ENCODE measurements at places on chromosomes 4 and X.
A peak's percentile ranks its signal among the peaks of the same experiment; 100 is the strongest.

GRCh38 chr4:4937926-4938325 lies 78.5 kb downstream of the MSX1 start:
- no peaks in the 10 kb centered on the region for H3K36me3 ChIP-seq
- no peak overlapping the region for H3K27ac ChIP-seq
- H3K4me3 ChIP-seq = no peak overlapping the region
- no peak for DNase-seq
- H3K27me3 ChIP-seq = no peaks in the 10 kb centered on the region

DNA sequence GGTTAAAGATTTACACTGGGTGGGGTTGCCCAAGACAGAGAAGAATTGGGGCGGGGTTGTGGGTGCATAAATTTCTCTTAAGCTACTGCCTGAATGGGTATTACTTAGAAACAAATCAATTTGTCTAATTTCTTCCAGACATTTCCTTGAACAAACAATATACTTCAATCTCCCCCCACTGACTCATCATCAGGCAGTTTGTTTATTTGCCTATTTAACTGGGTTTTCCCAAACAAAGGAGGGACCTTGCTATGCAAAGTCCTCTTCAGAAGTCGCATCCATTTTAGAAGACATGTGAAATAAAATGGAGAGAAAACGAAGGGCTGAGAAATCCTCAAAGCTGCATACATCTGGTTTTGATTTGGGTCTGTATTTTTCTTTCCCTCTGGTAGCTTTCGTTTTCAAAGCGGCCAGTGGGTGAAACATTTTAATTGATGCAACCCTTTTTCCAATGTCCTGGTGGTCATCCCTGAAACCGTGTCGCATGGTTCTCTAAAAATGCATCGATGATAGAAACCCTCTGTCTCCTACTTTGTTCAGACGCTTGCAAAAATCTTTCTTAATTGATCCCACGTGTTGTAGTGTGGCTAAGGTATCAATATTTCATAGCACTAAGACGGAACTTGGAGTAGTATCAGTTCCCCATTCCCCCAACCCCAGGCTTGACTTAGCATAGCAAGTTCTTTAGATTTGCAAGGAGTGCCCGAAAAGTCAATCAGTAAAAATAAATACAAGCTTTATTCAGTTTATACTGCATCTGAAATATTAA lies 115.1 kb upstream of the MXRA5 start:
- no peaks in the 10 kb centered on the region for H3K27me3 ChIP-seq
- no peaks in the 10 kb centered on the region for H3K4me1 ChIP-seq
- no peak overlapping the region for H3K4me3 ChIP-seq
- no peak for DNase-seq
- H3K27ac ChIP-seq = no peak overlapping the region

GRCh38 chr4:173246719-173247118 lies 78.1 kb downstream of the GALNT7 start:
- no peaks in the 10 kb centered on the region for H3K4me1 ChIP-seq
- no peak for DNase-seq
- H3K27me3 ChIP-seq = no peaks in the 10 kb centered on the region
- no peaks in the 10 kb centered on the region for H3K36me3 ChIP-seq

GRCh38 chr4:75343333-75343732 lies 170.9 kb downstream of the RCHY1 start:
- H3K36me3 ChIP-seq = no peaks in the 10 kb centered on the region
- H3K27ac ChIP-seq = no peak overlapping the region
- no peak for DNase-seq
- no peaks in the 10 kb centered on the region for H3K4me1 ChIP-seq
- H3K4me3 ChIP-seq = no peak overlapping the region

DNA sequence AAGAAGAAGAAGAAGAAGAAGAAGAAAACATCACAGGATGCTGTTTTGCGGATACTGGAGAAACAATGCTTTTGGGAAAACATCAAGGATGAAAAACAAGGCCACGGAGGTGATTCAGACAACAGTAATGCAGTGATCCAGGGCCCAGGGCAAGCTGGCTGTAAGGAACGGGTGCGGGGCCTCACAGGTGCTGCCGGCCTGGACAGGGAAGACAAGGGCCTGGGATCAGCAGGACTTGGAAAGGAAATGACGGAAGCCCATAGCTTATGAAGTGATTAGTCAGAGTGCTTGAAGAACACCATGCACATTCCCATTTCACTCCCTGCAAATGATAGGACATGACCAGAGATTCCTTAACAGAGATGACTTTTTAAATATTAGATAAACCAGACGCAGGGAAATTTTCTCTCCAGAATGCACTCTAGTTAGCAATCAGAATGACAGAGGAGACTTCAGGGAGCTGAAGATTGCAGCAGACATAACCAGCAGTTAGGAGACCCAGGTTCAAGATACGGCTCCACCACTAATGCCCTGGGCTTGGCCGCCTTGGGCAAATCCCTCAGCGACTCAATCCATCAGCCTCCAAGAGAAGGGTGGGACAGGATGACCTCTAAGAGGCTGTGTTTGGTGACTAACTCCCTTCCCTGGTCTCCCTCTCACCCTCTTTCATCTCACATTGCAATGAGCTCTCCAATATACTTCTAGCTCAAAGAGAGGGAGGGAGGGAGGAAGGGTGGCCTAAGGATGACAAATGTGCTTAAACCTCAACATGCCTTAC lies 54.1 kb downstream of the APBB2 start:
- no peaks in the 10 kb centered on the region for H3K27me3 ChIP-seq
- no peak overlapping the region for H3K27ac ChIP-seq
- no peak overlapping the region for H3K4me3 ChIP-seq
- H3K4me1 ChIP-seq = peaks cover 21% of the 10 kb centered on the region
- H3K36me3 ChIP-seq = no peaks in the 10 kb centered on the region

- H3K36me3 ChIP-seq = no peaks in the 10 kb centered on the region
- no peaks in the 10 kb centered on the region for H3K27me3 ChIP-seq
- H3K27ac ChIP-seq = no peak overlapping the region
- no peak overlapping the region for H3K4me3 ChIP-seq
- no peak for DNase-seq
Observed at GRCh38 chr4:188053302-188053701, 56.1 kb downstream of the TRIML2 start.

DNA sequence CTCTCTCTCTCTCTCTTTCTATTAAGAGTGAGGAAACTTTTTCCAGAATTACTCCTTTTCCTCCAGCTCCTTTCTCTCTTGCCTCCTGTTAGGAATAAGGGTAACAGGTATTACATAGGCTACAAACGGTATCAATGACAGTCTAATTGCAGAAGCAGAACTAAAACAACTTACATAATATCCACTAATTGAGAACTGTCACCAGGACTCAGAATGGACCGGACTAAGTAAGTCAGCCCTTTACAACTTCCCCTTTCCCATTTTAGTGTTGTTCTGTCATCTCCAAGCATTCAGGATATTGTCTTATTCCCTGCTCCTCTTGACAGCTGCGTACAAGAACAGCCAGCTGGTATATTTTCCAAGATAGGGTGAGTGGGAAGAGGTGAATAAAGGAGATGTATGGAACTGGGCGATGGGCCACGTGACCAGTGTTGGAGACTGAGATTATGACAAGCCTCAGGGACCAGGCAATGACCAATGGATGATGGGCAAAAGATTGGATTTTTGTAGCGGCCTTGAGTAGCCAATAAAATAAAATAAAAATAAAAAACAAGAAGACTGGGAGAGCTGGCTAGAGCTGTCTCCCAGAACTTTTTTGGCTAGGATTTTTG lies 2.3 kb upstream of the FNIP2 start:
- peaks cover 34% of the 10 kb centered on the region for H3K4me1 ChIP-seq
- no peaks in the 10 kb centered on the region for H3K27me3 ChIP-seq
- no peak overlapping the region for H3K27ac ChIP-seq
- no peak for DNase-seq
- no peaks in the 10 kb centered on the region for H3K36me3 ChIP-seq

DNA sequence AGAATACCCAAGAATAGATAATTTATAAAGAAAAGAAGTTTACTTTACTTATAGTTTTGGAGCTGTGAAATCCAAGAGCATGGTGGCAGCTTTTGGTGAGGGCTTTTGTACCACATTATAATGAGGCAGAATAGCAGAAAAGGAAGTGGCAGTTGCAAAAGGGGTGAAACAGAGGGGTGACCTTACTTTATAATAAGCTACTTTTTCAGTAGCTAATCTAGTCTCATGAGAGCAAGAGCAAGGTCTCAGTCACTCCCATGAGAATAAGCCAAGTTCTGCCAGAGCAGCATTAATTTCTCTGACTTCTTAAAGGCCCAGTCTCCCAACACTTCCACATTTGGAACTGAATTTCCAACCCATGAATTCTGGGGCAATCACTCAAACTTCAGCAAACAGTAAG lies 502.0 kb downstream of the GBA3 start:
- no peak for DNase-seq
- H3K27ac ChIP-seq = no peak overlapping the region
- no peaks in the 10 kb centered on the region for H3K4me1 ChIP-seq
- H3K27me3 ChIP-seq = no peaks in the 10 kb centered on the region

DNA sequence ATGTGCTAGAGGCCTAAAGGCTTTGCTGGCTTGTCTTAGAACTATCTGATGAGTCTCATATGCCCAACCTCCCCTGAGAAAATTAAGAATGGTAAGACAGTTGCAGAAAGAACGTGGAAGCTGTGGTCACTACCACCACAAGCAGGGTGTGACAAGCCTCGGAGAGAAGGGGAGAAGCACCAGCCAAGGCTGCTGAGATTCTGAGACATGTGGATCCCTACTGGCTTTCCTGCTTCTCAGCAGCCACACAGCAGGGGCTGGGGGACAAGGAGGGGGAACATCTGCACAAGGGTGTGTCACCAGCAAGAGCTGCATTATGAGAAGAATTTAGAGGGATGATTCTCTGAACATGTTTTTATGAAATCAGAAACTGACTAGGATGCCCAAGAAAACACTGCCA lies 19.4 kb downstream of the TAPT1 start:
- H3K36me3 ChIP-seq = peaks cover 27% of the 10 kb centered on the region
- H3K27ac ChIP-seq = no peak overlapping the region
- no peak overlapping the region for H3K4me3 ChIP-seq
- peaks cover 30% of the 10 kb centered on the region for H3K4me1 ChIP-seq
- DNase-seq = no peak

DNA sequence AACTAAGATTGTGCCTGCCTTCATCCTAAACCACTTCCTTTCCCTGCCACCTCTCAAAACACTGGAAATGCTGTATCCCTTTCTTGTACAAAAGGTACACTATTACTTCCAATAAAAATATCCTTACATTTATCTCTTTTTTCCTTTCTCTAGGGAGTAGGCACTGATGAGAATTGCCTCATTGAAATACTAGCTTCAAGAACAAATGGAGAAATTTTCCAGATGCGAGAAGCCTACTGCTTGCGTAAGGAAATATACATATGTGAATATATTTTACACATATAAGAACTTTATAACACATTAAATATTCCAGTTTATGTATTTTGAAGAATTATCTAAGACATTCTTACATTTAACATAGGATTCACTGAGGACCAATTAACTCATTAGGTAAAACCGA lies 71.7 kb downstream of the ANXA10 start:
- no peak overlapping the region for H3K27ac ChIP-seq
- H3K27me3 ChIP-seq = no peaks in the 10 kb centered on the region
- DNase-seq = no peak

DNA sequence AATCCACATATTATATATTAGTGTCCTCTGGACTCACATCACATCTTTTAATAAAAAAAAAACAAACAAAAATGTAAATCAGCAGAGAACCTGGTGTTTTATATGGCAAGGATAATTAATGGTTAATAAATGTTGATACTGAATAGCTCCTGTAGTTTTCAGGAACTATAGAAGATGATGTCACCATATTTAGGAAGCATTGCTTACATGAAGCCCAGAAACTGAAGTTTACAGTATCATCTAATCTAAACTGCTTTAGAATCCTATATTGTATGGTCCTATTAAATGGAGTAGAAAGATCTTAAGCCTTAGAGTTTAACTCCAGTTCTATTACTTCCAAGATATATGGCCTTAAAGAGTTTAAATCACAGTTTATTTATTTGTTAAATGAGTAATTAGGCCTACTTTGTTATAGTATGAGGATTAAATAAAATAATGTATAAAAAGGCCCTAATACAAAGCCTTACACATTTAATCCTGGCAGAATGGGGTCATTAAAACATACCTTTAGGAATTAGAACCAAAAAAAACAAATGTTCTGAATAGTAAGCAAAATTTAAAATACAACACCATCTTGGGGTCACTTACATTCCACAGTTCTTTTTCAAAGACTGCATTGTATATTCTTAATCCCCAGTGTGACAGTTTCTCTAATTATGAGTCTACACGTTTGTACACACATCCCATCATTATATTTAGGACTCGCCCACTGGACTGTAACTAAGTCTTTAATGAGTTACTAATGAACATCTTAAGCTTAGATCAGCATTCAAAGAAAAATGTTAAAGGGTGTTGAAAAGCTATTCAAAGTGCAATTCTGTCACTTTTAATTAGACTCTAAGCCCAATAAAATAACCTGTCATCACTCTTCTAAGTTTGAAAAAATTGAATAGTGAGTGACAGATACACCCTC lies 305.9 kb downstream of the ADGRL3 start:
- H3K36me3 ChIP-seq = no peaks in the 10 kb centered on the region
- no peak for DNase-seq
- no peak overlapping the region for H3K27ac ChIP-seq
- no peaks in the 10 kb centered on the region for H3K27me3 ChIP-seq
- H3K4me3 ChIP-seq = no peak overlapping the region

- no peaks in the 10 kb centered on the region for H3K36me3 ChIP-seq
- no peaks in the 10 kb centered on the region for H3K27me3 ChIP-seq
- H3K4me1 ChIP-seq = no peaks in the 10 kb centered on the region
- no peak overlapping the region for H3K27ac ChIP-seq
- H3K4me3 ChIP-seq = no peak overlapping the region
Observed at GRCh38 chr4:20483416-20483815, 216.8 kb upstream of the PACRGL start.

- no peak for DNase-seq
- peaks cover 10% of the 10 kb centered on the region for H3K36me3 ChIP-seq
- no peaks in the 10 kb centered on the region for H3K27me3 ChIP-seq
- H3K27ac ChIP-seq = no peak overlapping the region
- H3K4me1 ChIP-seq = peaks cover 5% of the 10 kb centered on the region
- no peak overlapping the region for H3K4me3 ChIP-seq
Observed at GRCh38 chrX:20227116-20227515, 39.6 kb downstream of the RPS6KA3 start.

GRCh38 chrX:1419545-1420355 lies 27.8 kb upstream of the SLC25A6 start:
- no peak overlapping the region for H3K4me3 ChIP-seq
- no peaks in the 10 kb centered on the region for H3K27me3 ChIP-seq
- no peak overlapping the region for H3K27ac ChIP-seq
- H3K36me3 ChIP-seq = peaks cover 37% of the 10 kb centered on the region
- no peaks in the 10 kb centered on the region for H3K4me1 ChIP-seq
- peak; percentile 34 for DNase-seq

DNA sequence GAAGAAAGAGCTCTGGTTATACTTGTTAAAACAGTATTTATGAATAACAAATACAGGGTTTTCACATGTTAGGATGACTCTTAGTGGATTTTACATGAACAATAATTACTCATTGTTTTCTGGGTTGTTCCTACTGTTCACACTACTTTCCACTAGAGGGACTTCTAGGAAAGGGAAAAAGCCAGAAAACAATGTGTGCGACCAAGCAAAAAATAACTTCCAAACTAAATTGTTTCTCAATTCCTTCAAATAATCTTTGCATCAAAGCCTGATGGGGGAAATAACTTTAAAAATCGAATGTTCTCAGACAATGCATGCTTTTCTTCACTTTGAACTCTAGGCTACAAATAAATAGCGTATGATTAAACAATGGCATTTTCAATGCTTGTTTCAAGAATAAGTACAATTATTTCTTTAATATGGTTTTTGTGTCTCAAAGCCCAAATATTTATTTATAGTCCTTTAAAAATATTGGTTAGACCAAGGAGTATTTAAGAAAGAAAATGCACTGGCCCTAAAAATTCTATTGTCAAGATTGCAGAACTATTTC lies 72.1 kb upstream of the ETNPPL start:
- H3K4me3 ChIP-seq = no peak overlapping the region
- no peak for DNase-seq
- H3K27me3 ChIP-seq = no peaks in the 10 kb centered on the region
- H3K36me3 ChIP-seq = no peaks in the 10 kb centered on the region
